Vagina (tissue), 2 donors: ENCODE measurements at places on chromosomes 12 and 14. TPM values are rescaled to one million over a fixed set of nuclear protein-coding genes. Genes with fewer than 3 reads are reported as not detected.
A peak's percentile ranks its signal among the peaks of the same experiment; 100 is the strongest.

MDP1 gene
- 32.7 TPM for total RNA-seq

DNA sequence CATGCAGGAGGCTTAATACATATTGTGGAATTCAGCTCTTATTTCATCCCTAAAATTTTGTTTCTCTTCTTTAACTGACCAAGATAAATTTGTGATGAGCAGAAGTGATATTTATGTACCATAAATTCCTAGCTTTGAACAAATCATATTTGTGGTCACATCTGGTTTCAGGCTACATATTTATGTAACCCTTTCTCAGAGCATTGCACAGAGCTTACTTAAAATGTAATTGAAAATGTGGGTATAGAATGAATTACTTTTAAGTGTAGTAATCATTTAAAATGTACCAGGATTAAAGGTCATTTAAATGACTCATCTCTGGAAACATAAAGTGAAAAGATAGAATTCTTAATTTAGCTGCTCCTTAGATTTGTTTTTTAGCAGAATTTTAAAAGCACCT is 129.9 kb upstream of the FRMD6 start:
- no peak overlapping the region for H3K27ac ChIP-seq
- no peak for DNase-seq
- H3K27me3 ChIP-seq: no peaks in the 10 kb centered on the region
- H3K36me3 ChIP-seq: no peaks in the 10 kb centered on the region

ULK1 gene
- 33.1 TPM for total RNA-seq

DNA sequence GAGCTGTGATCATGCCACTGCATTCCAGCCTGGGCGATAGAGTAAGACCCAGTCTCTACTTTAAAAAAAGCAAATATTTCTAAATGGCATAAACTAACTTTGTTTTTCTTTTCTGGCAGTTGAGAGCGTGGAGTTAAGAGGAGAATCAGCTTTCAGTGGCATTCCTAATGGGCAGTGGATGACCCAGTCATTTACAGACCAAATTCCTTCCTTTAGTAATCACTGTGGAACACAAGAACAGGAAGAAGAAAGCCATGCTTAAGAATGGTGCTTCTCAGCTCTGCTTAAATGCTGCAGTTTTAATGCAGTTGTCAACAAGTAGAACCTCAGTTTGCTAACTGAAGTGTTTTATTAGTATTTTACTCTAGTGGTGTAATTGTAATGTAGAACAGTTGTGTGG is 21.2 kb downstream of the TDG start:
- no peaks in the 10 kb centered on the region for H3K27me3 ChIP-seq
- H3K27ac ChIP-seq: no peak overlapping the region
- no peak for DNase-seq
- H3K4me1 ChIP-seq: no peaks in the 10 kb centered on the region

TPI1 gene
- 274 TPM for total RNA-seq

RNASE4 gene
- total RNA-seq: 132 TPM

EGLN3 gene
- total RNA-seq: 10.3 TPM

DNA sequence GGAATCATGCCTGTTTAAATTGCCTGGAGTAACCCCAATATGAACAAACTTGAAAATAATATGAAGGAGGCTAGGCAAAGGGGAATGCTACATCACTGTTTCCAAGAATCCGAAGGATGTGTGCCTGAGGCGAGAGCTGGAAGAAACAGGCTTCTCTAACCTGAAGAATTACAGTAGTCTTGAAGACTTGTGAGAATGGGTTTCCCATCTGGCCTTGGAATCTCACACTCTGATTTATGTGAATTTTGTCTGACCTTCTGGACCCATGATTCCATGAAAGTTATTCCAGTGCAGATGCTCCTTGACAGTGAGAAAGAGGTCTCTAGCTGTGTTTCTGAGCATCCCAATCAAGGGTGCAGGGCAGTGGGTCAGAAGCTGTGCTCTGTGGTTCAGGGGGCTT is 122.1 kb upstream of the PARP11 start:
- H3K4me3 ChIP-seq: no peak overlapping the region
- H3K4me1 ChIP-seq: no peaks in the 10 kb centered on the region
- H3K27me3 ChIP-seq: no peaks in the 10 kb centered on the region

- H3K27me3 ChIP-seq: no peaks in the 10 kb centered on the region
- peaks cover 18% of the 10 kb centered on the region for H3K4me1 ChIP-seq
- no peak overlapping the region for H3K27ac ChIP-seq
- H3K36me3 ChIP-seq: peaks cover 31% of the 10 kb centered on the region
- H3K4me3 ChIP-seq: no peak overlapping the region
These were observed 5.4 kb downstream of the MAGOHB start for GRCh38 chr12:10607885-10608458.

RND1 gene
- 3.9 TPM for total RNA-seq

MMP17 gene
- total RNA-seq: 5.2 TPM

- H3K27me3 ChIP-seq: no peaks in the 10 kb centered on the region
- H3K36me3 ChIP-seq: no peaks in the 10 kb centered on the region
- no peak overlapping the region for H3K27ac ChIP-seq
- H3K4me1 ChIP-seq: peaks cover 8% of the 10 kb centered on the region
- no peak overlapping the region for H3K4me3 ChIP-seq
These were observed 155.0 kb upstream of the C14orf180 start for GRCh38 chr14:104424406-104425072.

DNA sequence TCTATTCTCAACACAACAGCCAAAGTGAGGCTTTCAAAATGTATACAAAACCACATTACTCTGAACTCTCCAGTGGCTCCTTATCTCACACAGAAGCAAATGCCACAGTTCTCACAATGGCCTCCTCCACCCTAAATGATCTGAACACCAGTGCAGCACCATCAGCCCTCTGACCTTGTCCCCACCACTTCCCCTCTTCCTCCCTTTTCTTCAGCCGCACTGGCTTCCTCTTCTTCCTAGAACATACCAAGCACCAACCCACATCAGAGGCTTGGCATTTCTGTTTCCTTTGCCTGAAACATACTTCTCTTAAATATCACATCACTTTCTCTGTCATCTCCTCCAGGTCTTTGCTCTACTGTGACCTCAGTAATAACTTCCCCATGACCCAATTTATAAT is 66.3 kb downstream of the GPR135 start:
- H3K36me3 ChIP-seq: no peaks in the 10 kb centered on the region
- no peaks in the 10 kb centered on the region for H3K4me1 ChIP-seq
- H3K27ac ChIP-seq: no peak overlapping the region
- no peak for DNase-seq

- H3K27me3 ChIP-seq: no peaks in the 10 kb centered on the region
- H3K36me3 ChIP-seq: no peaks in the 10 kb centered on the region
- DNase-seq: peak; percentile 77
- no peak overlapping the region for H3K27ac ChIP-seq
These were observed 38.4 kb downstream of the GALNT16 start for GRCh38 chr14:69298131-69299071.

DNA sequence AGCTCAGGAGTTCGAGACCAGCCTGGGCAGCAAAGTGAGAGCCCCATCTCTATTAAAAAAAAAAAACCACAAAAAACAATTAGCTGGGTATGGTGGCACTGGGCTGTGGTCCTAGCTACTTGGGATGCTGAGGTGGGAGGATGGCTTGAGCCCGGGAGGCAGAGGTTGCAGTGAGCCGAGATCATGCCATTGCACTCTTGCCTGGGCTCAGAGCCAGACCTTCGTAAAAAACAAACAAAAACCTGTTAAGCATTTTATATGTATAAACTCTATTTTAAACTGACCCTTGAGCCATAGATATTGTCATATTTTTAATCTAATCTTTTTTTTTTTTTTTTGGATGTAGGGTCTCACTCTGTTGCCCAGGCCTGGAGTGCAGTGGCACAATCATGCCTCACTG is 35.7 kb downstream of the DNM1L start:
- H3K4me1 ChIP-seq: no peaks in the 10 kb centered on the region
- no peak overlapping the region for H3K27ac ChIP-seq
- H3K27me3 ChIP-seq: no peaks in the 10 kb centered on the region
- no peak overlapping the region for H3K4me3 ChIP-seq
- DNase-seq: no peak

DNA sequence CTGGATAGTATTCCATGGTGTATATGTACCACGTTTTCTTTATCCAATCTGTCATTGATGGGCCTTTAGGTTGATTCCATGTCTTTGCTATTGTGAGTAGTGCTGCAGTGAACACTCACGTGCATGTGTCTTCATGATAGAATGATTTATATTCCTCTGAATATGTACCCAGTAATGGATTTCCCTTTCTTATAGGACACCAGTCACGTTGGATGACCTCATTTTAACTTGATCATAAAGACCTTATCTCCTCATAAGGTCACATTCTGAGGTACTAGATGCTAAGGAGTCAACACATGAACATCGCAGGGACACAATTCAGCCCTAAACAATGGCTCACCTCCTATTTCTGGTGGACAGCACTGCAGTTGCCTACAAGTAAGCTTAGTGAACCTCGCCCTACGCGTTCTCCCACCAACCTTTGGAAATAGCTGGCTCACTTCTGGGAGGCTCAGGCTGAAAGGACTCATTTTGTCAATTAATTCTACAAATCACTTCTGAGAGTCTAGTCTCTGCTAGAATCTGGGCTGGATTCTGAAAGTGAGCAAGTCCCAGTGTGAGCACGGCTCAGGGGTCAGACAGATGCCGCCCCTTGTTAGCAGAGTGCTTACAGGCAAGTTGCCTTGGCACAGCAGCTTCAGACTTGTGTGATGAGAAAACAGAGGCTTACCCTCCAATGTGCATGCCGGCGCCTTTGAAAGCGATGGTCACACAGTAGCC is 183.8 kb upstream of the GSC start:
- no peak overlapping the region for H3K4me3 ChIP-seq
- no peaks in the 10 kb centered on the region for H3K36me3 ChIP-seq
- no peak overlapping the region for H3K27ac ChIP-seq
- no peak for DNase-seq
